ENCODE measurements at places on chromosomes 5 and 9.
A peak's percentile ranks its signal among the peaks of the same experiment; 100 is the strongest.

DNA sequence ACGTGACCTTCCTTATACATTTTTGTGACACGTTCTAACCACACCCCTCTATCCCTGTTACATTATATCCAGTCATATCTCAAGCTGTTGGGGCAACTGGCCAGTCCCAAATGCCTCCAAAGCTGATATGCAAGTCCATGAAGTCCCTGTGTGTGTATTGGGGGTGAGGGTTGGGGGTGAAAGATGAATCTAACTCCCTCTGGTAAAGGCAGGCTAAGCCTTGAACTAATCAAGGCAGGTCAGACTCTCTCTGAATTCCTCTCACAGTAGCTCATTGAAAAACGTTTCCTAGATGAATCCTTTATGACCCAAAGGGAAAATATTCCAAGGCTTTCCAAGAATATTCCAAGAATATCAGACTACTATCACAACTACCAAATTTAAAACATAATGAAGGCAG is 174.4 kb downstream of the MUSK start:
- DNase-seq = no peak

DNA sequence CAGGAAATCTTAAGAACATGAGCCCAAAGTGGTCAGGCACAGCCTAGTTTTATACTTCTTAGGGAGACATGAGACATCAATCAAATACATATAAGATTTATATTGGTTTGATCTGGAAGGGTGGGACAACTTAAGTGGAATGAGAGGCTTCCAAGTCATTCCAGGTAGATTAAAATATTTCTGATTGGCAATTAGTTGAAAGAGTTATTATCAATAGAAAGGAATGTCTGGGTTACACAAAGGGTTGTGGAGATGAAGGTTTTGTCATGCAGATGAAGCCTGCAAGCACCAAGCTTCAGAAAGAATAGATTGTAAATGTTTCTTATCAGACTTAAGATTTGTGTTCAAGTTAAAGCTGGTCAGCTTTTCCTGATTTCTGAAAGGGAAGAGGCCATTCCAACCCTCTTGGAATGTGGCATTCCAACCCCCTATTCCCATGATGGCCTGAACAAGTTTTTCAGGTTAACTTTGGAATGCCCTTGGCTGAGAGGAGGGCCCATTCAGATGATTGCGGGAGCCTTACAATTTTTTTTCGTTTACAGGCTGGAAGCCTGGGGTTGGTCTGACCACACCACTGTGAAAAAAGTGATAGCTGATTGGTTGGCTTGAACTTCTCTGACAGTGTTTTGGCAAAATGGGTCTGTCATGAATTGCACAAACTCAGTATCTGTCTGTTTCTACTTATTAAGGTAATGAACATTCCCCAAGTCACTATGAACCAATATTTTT is 245.6 kb upstream of the RAI14 start:
- no peak for DNase-seq

- DNase-seq = no peak
These were observed 151.9 kb downstream of the MACROH2A1 start for GRCh38 chr5:135246923-135247795.

DNA sequence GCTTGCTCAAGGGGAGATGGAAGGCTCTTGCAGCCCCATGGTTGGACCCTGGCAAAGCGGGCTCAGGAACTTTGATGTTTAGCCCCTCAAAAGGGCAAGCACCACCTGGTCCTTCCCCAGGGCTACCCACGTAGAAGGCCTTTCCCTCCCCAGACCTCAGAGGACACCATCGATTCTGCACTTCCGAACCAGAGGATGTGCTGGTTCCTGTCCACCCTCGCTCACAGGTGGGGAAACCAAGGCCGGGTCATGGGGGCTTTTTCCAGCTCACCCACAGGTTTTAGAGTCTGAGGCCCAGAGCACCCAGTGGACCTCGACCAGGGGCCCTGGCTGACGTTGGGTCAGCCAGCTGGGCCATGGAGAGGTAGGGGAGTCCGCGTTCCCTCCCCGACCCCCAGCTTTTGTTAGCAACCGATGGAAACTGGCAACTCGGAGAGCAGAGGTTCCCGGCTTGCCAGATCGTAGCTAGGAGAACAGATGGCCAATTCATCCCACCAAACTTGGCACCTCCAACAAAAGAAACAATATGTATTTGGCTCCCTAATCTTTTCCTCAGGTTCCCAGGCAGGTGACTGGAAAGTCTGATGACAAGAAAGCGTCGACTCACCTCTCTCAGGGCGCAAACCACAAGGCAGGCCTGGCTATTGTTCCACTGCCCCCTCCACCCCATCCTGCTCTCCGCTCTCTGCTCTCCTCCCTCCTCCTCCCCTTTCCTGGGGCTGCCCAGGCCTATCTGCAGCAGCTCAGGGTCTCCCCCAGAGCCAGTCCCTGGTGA is 167.6 kb upstream of the SMIM23 start:
- DNase-seq = no peak

DNA sequence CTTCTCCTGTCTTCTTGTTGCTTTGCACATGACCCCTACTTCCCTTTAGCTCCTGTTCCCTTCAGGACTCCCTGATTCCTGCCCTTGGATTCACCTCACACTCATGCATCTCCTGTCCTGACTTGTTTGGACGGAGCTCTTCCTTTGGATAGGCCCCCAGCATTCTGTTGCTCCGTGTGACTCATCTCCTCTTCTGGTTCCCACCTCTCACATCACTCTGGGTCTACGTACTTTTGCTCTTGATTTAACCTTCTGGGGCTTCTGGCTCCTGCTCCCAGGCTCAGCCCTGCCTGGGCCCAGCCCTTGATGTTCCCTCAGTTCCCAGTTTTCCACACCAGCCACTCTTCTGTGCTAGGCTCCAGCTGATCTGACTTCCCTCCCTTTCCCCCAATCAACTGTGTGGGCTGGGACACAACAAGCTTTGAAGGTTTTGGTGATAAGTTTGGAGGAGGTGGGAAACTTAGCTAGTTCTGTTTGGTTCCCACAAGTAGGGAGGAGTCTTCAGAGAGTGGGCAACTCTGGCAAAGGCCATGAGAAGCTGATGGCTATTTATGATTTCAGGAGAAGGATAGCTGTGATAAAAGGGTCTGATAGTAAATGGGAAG is 331.5 kb downstream of the ARHGEF28 start:
- no peak for DNase-seq

GRCh38 chr5:124030043-124030491 is 518.1 kb downstream of the CSNK1G3 start:
- DNase-seq = no peak

GRCh38 chr9:75414371-75415160 is 326.3 kb downstream of the OSTF1 start:
- DNase-seq = no peak

GRCh38 chr5:154479944-154480750 is 2.1 kb upstream of the HAND1 start:
- peak; percentile 53 for DNase-seq

GRCh38 chr5:34660444-34660843 is 4.3 kb downstream of the RAI14 start:
- DNase-seq = no peak

GRCh38 chr9:128921881-128922763 is 1.3 kb downstream of the PHYHD1 start:
- DNase-seq = peak; percentile 32

DNA sequence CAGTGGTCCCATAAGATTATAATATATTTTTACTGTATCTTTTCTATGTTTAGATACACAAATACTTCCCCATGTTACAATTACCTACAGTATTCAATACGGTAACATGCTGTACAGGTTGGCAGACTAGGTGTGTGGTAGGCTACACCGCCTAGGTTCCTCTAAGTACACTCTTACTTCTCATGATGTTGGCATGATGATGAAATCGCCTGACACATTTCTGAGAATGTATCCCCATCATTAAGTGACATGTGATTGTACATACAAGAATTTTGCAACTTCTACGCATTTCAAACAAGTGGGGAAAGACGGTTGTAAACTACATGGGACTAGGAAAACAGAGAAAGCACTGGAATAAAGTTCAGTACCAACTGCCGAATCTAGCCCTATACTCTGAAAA is 53.3 kb downstream of the SETX start:
- DNase-seq = no peak

DNA sequence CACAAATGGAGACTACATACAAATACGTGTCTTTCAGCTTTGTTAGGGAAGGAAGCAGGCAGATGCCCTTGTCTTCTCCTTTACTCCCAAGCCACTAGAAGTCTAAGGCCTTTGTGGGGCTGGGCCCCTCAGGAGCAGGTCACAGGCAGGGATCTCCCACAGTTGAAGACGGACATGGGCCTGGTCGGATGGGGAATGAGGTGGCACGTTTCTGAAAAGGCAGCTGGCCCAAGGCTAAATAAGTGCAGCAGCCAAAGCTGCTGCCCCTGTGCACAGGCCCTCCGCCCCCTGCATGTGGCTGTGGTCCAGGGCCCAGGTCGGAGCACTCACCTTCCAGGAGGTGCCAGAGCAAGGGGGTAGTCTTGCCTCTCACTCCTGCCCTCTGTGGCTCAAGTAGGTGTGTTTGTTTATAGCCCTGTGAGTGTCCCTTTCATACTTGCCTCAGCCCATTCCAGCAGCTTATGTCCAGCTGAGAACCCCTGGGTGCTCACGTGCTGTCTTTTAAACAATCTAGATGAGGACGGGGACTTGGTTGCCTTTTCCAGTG is 1.8 kb downstream of the SQSTM1 start:
- DNase-seq = no peak

DNA sequence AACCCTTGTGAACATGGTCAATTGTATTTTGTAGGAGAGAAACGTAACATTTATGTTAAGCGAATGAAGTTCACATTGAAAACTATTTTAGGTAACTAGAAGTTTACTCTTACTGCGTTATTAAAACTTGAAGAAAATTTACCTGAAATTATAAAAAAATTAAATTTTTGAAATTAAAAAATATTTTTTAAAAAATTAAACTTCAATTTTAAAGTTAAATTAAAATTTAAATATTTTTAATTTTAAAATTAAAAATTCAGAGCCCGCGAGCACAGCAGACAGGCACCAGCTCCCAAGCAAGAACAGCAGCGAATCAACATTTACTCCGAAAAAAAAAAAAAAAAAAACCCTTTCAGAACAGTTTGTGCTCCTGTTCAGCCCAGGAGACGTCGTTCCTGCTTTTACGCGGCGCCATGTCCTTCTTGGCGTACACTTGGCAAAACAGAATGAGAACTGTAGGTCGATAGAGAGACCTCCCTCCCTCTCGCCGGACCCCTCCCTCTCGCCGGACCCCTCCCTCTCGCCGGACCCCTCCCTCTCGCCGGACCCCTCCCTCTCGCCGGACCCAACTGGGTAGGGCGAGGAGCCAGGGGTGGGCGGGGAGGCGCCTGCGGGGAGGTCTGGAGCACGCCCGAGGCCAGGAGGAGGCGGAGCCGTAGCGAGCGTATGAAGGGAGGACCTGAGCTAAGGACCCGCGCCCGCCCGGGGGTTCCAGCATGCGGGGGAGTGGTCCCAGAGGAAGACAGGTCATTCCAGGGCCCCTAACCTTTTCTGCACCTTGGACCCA is 235.8 kb downstream of the ROR2 start:
- peak; percentile 40 for DNase-seq

DNA sequence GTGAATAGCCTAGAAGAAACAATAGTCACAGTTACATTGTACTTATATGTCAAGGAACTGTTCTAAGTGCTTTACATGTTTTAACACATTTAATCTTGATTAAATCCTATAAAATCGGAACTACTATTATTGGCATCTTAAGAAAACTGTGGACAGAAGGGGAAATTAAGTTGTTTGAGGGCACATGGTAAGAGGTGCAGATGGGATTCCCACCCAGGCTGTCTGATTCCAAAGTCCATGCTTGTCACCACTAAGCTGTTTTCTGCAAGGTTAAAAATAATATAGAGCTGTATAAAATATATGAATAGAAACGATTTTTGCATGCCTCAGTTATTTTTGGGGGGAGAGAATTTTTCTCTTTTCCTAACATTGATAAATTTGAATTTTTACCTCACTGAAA is 194.6 kb upstream of the KLF9 start:
- no peak for DNase-seq

GRCh38 chr9:99357575-99357974 is 135.5 kb downstream of the SEC61B start:
- no peak for DNase-seq

DNA sequence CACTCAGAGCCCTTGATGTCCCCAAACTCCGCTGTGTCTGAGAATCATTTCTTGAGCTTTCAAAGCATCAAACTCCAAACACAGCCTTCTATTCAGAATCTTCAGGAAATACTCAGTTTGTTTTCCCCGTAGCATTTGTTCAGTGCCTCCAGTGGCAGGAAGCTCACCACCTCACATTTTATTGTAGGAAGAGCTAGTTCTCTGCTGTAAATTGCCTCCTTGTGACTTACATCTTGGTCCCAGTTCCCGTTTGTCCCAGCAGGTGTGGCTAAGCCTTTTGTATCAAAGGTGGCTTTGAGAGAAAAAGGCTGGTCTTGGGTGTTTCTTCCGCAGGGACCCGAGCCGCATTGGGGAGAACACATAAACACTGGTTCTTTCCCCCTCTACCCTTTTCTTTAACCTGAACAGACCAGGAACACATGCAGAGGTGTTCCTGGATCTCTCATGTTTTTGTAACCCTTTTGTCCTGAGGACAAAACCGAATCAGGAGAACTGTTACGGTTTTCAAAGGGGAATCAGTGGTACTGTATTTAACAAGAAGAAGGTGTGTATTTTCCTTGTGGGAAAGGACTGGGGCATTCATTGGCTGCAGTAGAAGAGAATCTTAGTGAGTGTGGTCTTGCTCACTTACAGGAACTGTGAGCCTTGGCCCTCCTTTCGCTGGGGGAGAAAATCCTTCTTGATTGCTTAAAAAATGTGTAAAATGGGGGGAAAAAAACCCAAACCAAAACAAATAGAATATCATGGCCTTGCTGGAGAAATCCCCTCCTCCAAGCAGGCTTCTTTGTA is 1.9 kb downstream of the OSMR start:
- no peak for DNase-seq

- no peak for DNase-seq
These were observed 697.5 kb upstream of the GRAMD2B start for GRCh38 chr5:125725691-125726090.

DNA sequence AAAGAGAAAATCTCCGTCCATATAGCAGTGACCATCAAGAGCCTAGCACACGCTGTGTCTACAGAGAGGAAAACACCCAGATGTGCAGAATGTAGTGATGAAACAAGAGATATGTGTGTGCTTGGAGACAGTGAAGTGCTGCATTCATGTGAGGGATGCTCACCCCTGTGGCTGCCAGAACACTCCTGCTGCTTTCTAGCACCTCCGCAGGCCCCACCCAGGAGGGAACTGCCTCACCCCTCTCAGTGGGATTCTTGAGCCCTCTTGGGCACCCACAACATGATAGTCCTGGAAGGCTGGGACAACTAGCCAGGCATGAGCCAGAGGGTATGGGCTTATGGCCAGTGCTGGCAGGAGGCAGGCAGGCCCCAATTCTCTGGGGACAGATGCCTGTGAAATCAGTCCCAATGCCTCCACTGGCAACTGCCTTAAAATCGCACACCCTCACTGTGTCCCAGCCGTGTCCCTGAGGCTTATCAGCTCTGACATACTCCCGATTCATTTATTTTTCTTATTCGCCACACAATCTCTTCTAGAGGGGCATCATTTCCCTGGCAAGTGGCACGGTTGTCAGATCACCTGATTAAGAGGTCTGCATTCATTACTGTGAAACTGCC is 73.2 kb upstream of the FSTL4 start:
- no peak for DNase-seq

GRCh38 chr5:2038321-2039179 is 155.8 kb upstream of the IRX4 start:
- peak; percentile 75 for DNase-seq

GRCh38 chr5:81132381-81132780 is 100.7 kb upstream of the CKMT2 start:
- no peak for DNase-seq
